GM12878 (cell line): ENCODE measurements at places on chromosomes 4 and X.
A peak's percentile ranks its signal among the peaks of the same experiment; 100 is the strongest.

DNA sequence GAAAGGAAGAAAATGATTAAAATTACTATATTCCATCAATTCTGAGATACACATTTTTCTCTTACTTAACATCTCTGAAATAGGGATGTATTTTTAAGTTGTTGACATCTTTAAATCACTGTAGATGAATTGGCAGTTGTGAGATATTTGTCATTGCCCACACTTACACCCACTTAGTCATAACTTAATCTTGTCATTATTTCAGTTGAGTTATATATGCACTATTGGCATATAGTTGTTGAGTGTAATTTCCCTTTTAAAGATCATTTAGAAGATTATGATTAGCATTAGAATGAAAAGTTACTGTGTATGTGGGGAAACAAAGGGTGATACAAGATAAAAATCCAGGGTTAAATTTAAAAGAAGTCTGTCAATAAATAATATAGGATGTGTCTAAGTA lies 2.2 kb downstream of the AIMP1 start:
- no peak for DNase-seq

GRCh38 chr4:88725986-88726385 lies 28.4 kb upstream of the NAP1L5 start:
- DNase-seq = no peak

- no peak for DNase-seq
Measured at GRCh38 chr4:6179362-6179761, 21.0 kb downstream of the JAKMIP1 start.

- no peak for DNase-seq
Measured at GRCh38 chr4:15375667-15376066, 52.2 kb upstream of the C1QTNF7 start.

GRCh38 chr4:16824278-16824806 lies 74.1 kb downstream of the LDB2 start:
- no peak for DNase-seq

- no peak for DNase-seq
Measured at GRCh38 chrX:32673193-32673592, 538.2 kb downstream of the DMD start.

DNA sequence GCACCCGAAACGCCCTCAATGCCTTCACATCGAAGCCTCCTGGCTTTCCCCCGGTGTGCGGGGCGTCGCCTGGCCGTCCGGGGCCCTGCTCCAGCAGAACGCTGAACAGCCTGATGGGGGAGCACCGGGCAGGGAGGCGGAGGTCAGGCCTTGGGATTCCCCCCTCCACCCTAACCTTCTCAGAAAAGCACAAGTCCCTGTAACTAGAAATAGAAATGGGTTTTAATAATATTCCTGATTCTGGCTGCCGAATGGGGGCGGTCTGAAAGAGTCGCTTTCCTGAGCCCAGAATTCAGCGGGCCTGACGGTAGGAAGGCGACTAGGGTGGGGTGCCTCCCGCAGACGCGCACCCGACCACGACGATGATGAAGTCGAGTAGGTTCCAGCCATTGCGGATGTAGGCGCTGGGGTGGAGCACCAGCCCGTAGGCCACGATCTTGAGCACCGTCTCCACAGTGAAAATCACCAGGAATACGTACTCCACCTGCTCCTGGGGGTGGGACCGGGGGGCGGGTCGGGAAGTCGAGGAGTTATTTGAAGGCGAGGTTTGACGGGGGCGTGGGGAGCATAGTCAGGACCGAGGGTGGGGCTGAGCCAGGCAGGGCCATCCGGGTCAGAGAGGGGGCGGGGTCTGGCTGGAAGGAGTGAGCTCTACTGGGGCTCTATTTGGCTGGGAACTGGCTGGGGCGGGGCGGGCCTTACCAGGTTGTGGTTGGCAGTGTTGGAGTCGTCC lies 2.5 kb downstream of the CACNA1F start:
- no peak for DNase-seq

DNA sequence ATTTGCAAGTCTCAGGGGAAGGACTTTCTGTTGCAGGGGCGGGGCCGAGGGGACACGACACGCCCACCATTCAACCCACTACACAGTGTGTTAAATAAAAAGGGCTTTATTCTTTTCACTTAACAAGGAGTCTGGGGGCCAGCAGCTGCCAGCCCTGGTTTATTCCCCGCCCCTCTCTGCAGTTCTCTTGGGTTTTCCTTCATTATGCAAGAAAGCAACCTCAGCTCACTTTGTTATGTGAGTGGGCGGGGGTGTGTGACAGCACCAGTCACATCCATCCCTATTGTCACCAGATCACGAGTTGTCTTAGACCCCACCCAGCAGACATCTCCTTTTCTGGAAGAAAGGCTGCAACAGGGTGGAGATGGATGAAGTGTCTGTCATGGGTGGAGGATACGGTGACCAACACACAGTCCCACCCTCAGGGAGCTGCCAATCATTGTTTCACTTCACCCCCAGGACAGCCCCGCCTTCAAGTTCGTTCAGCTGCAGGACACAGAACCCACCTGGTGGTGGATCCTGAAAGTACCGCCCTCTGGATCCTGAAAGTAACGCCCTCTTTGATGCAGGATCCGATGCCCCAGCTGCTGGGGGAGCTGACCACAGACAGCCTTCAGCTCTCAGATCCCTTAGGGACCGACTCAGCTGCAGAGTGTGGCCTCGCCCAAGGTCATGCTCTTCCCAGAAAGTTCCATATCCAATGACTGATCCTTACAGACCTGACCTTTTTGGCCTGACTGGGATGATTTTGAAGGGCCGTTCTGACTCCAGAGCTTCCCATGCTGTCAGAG lies 79.6 kb downstream of the SMIM20 start:
- no peak for DNase-seq

DNA sequence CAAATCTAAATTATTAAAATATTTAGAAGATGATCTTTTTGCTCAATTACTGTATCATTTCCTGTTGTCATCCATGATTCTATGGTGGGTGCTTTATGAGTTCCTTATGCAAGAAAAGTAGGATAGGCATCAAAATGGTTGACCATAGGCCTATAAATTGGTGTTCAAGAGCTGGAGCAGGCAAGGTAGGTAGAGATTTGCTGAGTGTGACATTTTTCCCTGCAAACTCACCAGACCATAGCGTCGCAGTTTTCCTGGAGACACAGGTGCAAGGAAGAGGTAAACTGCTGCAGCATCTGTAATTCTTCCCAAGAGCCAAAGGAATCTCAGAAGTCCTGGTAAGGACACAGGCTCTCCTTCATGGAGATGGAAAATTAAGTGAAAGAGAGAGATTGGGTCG lies 33.7 kb upstream of the DCLK2 start:
- DNase-seq = no peak

GRCh38 chrX:130555757-130556156 lies 154.0 kb downstream of the RBMX2 start:
- DNase-seq = no peak

DNA sequence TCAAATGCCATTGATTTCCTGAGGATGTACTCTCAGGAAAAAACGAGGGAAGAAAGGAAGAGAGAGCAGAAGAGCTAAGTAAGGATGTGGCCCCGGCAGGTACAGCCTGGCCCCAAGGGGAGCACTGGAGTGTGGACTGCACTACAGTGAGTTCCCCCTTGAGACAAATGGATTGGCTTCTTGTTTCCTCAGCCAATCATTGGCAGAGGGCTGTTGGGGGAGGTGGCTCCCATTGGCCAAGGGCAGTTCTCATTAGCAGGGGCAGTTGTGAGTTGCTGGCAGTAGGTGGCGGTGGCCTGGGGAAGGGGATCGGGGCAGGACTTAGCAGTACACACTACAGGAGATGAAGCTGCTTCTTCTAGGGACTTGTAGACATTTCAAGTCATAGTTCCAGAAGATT lies 24.1 kb upstream of the OCIAD2 start:
- DNase-seq = no peak

- DNase-seq = no peak
Measured at GRCh38 chr4:25929298-25929686, 15.3 kb downstream of the SMIM20 start.

- DNase-seq = no peak
Measured at GRCh38 chrX:34578237-34578636, 78.8 kb downstream of the TMEM47 start.

DNA sequence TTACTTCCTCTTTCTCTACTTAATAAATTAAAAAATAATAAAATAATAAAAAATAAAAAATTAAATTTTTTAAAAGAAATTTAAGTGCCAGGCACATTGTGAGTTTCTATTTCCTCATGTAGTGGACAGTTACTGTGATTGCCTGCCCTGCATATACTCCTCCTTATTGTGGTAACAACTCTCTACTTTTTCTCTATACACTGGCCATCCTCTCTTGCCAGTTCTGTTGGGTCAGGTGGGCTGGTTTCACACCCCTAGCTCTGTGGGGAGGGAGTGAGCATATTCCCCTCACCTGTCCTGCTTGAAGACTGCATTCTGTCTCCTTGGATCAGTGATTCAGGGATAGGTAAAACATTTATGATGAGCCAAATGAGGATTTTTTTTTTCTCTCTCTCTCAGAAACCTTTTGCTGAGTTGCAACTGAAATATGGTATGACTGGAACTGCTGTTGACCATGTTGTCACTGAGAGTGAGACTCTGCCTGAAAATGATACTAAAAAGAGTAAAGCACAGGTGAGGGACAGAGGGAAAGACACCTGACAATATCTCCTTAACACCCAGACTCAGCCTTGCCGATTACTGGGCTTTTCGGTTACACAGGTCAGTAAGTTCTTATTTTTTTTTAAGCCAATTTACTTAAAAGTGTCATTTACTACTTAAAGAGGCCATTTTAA lies 37.2 kb downstream of the CXXC4 start:
- DNase-seq = no peak

GRCh38 chr4:85722807-85723206 lies 247.9 kb downstream of the ARHGAP24 start:
- no peak for DNase-seq

GRCh38 chr4:40949358-40950100 lies 199.8 kb downstream of the NSUN7 start:
- DNase-seq = no peak

DNA sequence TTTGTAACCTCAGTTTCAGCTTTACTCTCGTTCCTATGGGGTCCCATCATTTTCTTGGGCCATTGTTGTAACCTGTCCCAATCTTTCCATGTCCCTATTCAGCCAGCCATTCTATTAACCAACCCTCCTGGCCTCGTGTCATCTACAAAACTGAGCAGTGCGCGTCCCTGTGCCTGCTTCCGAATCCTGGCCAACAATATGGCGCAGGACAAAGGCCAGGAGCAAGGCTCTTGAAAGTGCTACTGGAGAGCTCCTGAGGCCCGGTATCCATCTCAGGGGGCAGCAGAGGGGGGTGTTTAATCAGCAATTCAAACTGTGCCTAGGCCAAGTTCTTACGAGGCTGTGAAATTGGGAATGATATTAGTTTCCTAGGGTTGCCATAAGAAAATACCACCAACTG lies 41.2 kb upstream of the APLN start:
- DNase-seq = no peak

GRCh38 chr4:7073059-7073458 lies 5.2 kb upstream of the GRPEL1 start:
- no peak for DNase-seq

GRCh38 chr4:140289486-140289885 lies 84.0 kb upstream of the SCOC start:
- no peak for DNase-seq

GRCh38 chr4:105194328-105195231 lies 47.9 kb downstream of the TET2 start:
- peak; percentile 55 for DNase-seq

DNA sequence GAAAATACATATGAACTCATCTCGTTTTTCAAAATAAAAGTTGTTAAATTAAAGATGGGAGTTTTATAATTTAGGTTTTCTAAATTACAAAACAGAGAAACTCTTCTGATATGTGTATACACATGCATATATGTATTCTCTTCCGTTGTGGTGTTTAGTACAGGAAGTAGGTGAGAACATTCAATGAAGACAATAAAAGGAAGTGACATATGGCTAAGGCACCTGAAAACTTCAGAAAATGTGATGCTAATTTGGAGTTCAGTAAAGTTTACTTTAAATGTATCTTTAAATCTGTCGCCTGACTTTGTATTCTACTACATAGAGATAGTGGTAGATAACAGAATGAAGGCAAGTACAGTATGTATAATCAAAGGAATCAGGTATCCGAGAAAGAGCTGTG lies 33.5 kb upstream of the ITM2A start:
- DNase-seq = no peak

DNA sequence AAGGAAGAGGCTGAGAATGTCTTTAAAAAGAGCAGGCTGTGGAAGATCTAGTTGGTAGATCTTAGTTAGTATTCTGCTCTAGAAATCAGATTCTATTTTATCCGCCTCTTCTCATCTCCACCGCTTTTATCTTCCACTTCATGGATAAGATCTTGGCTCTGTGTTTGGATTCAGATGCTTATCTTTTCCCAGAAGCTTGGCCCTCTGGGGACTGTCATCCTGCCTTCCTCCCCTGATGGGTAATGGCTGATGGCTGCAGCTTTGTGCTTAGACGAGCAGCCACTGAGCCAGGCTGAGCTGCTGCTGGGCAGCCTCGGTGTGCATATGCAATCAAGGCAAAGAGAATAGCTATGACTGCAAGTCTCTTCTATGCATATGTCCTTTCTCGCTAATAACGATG lies 23.5 kb downstream of the TRIML1 start:
- no peak for DNase-seq

- no peak for DNase-seq
Measured at GRCh38 chr4:2746891-2747695, 9.0 kb downstream of the TNIP2 start.

GRCh38 chr4:663438-664428 lies 10.3 kb downstream of the ATP5ME start:
- no peak for DNase-seq

GRCh38 chrX:117990438-117990837 lies 126.2 kb downstream of the KLHL13 start:
- DNase-seq = no peak

DNA sequence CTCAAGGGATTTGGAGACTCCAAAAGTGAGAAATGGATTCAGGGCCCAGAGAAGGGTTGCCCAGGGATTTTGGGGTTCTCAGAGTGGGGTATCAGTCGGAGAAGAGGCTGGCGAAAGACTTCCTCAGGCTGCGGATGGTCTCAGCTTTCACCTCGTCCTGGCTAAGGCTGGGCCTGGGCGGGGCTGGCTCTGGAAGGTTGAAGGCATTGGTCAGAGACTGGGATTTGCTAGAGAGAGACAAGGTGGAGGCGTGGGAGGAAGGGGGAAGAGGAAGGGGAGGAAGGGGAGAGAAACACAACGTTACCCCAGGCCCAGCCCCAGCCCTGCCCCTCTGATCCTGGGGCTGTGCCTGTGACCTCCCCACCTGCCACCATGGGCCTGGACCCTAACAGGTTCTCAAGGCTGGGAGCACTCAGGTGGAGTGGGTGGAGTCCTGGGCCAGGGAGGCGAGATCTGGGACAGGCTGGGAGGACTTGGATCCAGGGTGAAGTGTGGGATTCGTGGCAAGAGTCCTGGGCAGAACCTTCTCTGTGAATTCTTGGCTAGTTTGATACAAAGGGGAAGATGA lies 9.4 kb upstream of the TIMP1 start:
- no peak for DNase-seq

- no peak for DNase-seq
Measured at GRCh38 chrX:21590012-21590776, 67.9 kb downstream of the KLHL34 start.

DNA sequence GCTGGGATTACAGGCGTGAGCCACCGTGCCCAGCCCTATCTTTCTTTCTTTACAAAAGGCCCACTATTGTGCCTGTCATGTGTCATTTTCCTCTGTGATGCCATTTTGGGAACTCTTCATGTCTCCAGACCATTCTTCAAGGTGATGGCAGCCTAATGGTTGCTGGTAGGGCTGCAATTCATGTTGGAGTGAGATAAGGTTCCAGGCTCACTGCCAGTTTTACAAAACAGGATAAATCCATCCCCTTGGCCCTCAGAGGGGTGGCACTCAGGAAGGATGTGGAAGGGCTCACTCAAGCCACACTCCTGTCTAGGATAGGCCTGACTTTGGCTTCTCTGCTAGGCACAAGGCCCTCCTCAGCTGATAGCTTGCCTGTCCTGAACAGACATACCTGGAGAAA lies 3.8 kb downstream of the TCEAL9 start:
- DNase-seq = no peak
